ENCODE measurements at places on chromosomes 3 and 15.
A peak's percentile ranks its signal among the peaks of the same experiment; 100 is the strongest.

- H3K4me1 ChIP-seq: no peaks in the 10 kb centered on the region
- H3K27me3 ChIP-seq: peaks cover 18% of the 10 kb centered on the region
- H3K27ac ChIP-seq: no peak overlapping the region
- no peaks in the 10 kb centered on the region for H3K36me3 ChIP-seq
These were observed 109.6 kb downstream of the PLD1 start for GRCh38 chr3:171700653-171701052.

DNA sequence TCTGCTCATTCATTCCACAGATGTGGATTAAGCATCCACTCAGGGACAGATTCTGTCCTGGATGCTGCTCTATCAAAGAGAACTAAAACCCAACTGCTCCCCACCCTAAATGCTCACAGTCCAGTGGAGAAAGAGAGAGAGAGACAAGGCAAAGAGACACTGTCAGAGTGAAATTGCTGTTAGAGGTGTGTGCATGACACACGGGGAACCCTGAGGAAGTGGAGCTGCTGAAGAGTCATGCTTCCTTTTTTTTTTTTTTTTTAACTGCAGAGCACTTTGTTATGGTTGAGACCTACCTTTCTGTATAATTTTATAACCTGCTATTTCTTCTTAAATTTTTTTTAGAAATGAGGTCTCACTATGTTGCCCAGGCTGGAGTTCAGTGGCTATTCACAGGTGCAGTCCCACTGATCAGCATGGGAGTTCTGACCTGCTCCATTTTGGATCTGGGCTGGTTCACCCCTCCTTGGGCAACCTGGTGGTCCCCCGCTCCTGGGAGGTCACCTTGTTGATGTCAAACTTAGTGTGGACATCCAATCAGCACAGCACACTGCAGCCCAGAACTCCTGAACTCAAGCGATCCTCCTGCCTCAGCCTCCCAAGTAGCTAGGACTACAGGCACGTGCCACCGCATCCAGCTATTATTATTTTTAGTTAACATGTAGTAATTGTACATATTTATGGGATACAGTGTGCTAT is 18.2 kb upstream of the PSTPIP1 start:
- peak overlapping the region; percentile 48 for H3K27ac ChIP-seq
- H3K4me1 ChIP-seq: peaks cover 40% of the 10 kb centered on the region
- H3K27me3 ChIP-seq: no peaks in the 10 kb centered on the region
- DNase-seq: no peak
- peak overlapping the region; percentile 47 for H3K4me3 ChIP-seq
- H3K36me3 ChIP-seq: peaks cover 4% of the 10 kb centered on the region

- H3K4me3 ChIP-seq: peak overlapping the region; percentile 94
- no peak overlapping the region for H3K27ac ChIP-seq
- DNase-seq: no peak
- H3K4me1 ChIP-seq: peaks cover 16% of the 10 kb centered on the region
- peaks cover 2% of the 10 kb centered on the region for H3K36me3 ChIP-seq
These were observed 1.3 kb downstream of the MAGI1 start for GRCh38 chr3:66037330-66037985.

GRCh38 chr3:111238885-111239284 is 167.3 kb downstream of the NECTIN3 start:
- peaks cover 49% of the 10 kb centered on the region for H3K4me1 ChIP-seq
- peak overlapping the region; percentile 76 for H3K27ac ChIP-seq

DNA sequence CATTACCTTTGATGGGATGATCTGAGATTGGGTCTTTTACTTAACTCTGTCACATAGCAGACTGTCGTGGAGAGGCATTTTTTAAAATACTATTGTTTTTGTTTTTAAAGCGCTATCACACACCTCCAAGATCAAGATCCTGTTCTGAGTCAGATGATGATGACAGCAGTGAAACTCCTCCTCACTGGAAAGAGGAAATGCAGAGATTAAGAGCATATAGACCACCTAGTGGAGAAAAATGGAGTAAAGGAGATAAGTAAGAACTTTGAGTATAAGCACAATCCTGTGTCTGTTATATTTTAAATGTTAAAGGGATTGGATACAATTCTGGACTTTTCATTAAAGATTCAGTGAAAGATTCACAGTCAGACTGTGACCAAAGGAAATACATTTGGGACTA is 18.4 kb upstream of the ZBTB47 start:
- H3K27ac ChIP-seq: peak overlapping the region; percentile 67
- DNase-seq: no peak
- peak overlapping the region; percentile 30 for H3K4me3 ChIP-seq
- H3K27me3 ChIP-seq: no peaks in the 10 kb centered on the region
- H3K4me1 ChIP-seq: peaks cover 20% of the 10 kb centered on the region
- peaks cover 30% of the 10 kb centered on the region for H3K36me3 ChIP-seq

DNA sequence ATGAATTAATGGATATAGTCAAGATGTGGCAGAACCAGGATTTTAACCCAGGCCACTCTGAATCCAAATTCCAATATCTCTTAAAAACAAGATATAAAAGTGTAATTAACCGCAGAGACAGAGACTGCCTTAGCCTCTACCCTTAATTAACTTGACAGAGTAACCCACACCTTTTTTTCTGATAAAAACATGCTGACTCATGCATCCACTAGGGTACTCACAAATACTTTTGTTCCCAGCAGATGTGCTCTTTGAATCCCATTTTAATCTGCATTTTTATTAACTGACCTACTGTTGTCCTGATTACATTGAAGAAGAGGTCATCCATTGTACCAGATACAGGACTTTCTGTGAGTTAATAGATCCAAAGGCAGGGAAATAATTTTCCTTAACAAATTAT is 278.3 kb downstream of the CHL1 start:
- DNase-seq: no peak
- H3K4me1 ChIP-seq: no peaks in the 10 kb centered on the region
- no peaks in the 10 kb centered on the region for H3K36me3 ChIP-seq
- no peaks in the 10 kb centered on the region for H3K27me3 ChIP-seq
- no peak overlapping the region for H3K4me3 ChIP-seq

DNA sequence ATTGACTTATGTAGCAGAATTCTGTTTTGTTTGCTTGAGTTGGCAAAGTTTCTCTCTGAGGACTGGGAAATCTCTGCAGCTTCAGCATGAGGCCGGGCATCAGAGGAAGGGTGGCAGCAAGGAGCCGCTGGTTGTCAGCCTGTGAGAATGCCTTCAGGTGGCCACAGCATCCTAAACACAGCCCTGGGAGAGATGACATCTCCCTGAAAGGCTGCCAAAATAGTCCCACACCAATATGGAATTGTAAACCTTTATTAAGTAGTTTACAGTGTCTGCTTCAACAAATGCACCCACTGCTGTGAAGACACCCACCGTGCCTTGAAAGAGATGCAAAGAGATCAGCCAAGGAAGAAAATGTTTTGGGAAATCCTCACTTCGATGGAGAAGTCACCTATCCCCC is 609.7 kb upstream of the ARRDC4 start:
- no peak for DNase-seq
- H3K4me1 ChIP-seq: no peaks in the 10 kb centered on the region
- no peak overlapping the region for H3K27ac ChIP-seq
- no peaks in the 10 kb centered on the region for H3K36me3 ChIP-seq
- H3K27me3 ChIP-seq: peaks cover 2% of the 10 kb centered on the region
- H3K4me3 ChIP-seq: no peak overlapping the region

DNA sequence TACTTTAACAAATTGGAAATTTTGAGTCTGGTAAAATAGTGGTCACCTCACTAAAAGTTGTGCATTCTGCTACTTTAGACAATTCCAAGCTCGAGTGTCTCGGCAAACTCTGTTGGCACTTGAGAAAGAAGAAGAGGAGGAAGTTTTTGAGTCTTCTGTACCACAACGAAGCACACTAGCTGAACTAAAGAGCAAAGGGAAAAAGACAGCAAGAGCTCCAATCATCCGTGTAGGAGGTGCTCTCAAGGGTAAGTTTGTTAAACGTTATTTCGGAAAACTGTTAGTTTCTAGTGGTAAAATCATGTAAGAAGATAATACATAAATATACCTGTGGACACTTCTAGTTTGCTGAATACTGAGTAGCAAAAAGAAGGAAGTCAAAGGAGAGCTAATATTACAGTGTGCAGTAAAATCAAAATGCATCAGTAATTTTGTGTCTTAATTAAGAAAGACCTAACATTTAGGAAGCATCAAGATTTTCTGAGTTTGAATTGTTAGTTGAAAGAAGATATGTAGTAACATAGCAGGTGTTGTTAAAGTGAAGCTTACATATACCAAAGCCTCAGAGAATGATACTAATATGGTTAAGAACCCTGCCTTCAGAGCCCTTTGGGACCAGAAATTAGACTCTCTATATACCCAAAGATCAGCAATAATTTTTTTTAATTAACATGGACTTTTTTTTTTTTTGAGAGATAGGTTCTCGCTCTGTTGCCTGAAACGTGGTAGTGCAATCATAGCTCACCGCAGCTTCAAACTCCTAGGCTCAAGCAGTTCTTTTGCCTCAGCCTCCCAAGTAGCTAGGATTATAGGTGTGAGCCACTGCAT is 23.0 kb downstream of the BUB1B start:
- peak overlapping the region; percentile 48 for H3K4me3 ChIP-seq
- peaks cover 39% of the 10 kb centered on the region for H3K4me1 ChIP-seq
- no peak for DNase-seq
- H3K27ac ChIP-seq: peak overlapping the region; percentile 75

DNA sequence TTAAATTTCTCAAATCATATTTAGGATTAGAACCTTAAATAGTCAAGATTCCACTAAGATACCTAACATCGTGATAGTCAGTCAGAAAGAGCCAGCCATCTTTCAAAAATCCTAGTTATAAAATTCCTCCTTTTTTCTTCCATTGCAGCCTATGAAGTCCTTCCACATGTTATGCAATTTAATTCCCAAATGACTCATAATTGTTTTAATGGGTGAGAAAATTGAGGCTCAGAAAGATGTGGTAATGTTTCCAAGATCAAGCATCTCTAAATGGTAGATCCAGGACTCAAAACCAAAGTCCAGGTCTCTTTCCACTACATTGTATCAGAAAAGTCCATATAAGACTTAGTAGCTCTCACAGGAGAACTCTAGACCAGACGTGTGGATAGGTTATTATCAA is 9.5 kb downstream of the CFAP44 start:
- H3K36me3 ChIP-seq: peaks cover 9% of the 10 kb centered on the region
- no peaks in the 10 kb centered on the region for H3K27me3 ChIP-seq
- no peak overlapping the region for H3K27ac ChIP-seq
- no peak for DNase-seq

- H3K27ac ChIP-seq: no peak overlapping the region
- no peak overlapping the region for H3K4me3 ChIP-seq
- DNase-seq: no peak
These were observed 177.4 kb downstream of the POTEB3 start for GRCh38 chr15:21262851-21263425.

DNA sequence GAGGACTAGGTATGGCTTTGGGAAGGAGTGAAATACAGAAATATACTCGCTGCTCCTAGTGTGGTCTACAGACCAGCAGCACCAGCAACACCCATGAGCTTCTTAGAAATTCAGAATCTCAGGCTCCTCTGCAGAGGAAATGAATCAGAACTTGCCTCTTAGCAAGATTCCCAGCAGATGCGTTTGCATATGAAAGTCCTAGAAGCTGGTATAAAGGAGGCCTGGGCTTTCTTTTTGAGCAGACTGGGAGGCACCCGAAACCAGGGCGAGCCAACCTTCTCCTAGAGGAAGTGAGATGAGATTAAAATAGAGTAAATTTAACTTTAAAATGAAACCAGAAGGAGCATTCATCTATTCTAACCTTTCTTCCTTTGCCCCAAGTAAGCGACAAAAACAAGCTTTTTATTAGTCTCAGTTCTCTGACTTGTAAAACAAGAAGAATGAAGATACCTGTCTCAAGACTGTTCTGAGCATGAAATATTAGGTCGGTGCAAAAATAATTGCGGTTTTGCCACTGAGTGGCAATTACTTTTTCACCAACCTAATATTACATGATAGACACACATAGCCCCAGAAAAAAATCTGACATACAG is 140.0 kb downstream of the PDZRN3 start:
- no peak overlapping the region for H3K4me3 ChIP-seq
- H3K27ac ChIP-seq: no peak overlapping the region
- peaks cover 6% of the 10 kb centered on the region for H3K27me3 ChIP-seq
- DNase-seq: no peak

GRCh38 chr3:31729573-31729972 is 196.8 kb downstream of the STT3B start:
- no peak overlapping the region for H3K27ac ChIP-seq
- DNase-seq: no peak
- H3K27me3 ChIP-seq: peaks cover 4% of the 10 kb centered on the region

- no peak for DNase-seq
- H3K27ac ChIP-seq: no peak overlapping the region
- H3K4me1 ChIP-seq: peaks cover 21% of the 10 kb centered on the region
These were observed 54.7 kb upstream of the TRAK1 start for GRCh38 chr3:42036483-42036823.

GRCh38 chr3:130644628-130645253 is 101.9 kb downstream of the PIK3R4 start:
- H3K27me3 ChIP-seq: peaks cover 6% of the 10 kb centered on the region
- no peak overlapping the region for H3K27ac ChIP-seq
- H3K4me3 ChIP-seq: no peak overlapping the region
- no peak for DNase-seq
- H3K36me3 ChIP-seq: no peaks in the 10 kb centered on the region

- peaks cover 3% of the 10 kb centered on the region for H3K27me3 ChIP-seq
- no peak overlapping the region for H3K4me3 ChIP-seq
- H3K4me1 ChIP-seq: peaks cover 5% of the 10 kb centered on the region
- H3K36me3 ChIP-seq: no peaks in the 10 kb centered on the region
These were observed 70.3 kb upstream of the BBX start for GRCh38 chr3:107452436-107452835.

DNA sequence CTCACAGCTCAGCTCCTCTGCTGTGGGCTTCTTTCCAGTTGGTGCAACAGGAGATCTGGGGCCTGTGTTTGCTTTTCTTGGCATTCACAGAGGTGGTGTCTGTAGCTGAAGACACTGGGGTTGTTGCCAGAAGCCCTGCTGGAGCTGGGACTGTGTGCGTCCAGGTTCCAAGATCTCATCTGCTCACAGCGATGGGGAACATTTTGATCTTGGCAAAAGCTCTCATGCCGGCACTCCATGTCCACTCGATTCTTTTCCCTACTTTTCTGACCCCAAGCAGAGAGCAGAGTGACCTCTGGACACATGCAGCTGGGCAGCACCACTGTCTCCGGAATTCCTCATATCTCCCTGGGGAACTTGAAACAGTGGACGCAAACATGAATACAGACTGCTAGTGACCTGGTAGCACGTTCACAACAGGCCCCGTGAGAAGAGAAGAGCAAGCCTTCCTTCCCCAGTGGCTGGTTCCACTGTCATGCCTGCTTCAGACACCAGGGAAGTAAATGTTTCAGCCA is 36.1 kb upstream of the MECOM start:
- no peaks in the 10 kb centered on the region for H3K36me3 ChIP-seq
- H3K4me3 ChIP-seq: no peak overlapping the region
- no peaks in the 10 kb centered on the region for H3K4me1 ChIP-seq
- H3K27ac ChIP-seq: no peak overlapping the region
- H3K27me3 ChIP-seq: peaks cover 7% of the 10 kb centered on the region

- H3K36me3 ChIP-seq: no peaks in the 10 kb centered on the region
- peaks cover 7% of the 10 kb centered on the region for H3K4me1 ChIP-seq
- no peak for DNase-seq
- no peaks in the 10 kb centered on the region for H3K27me3 ChIP-seq
These were observed 172.2 kb downstream of the SLC9A9 start for GRCh38 chr3:143676021-143676420.
